ENCODE measurements at places on chromosomes 16 and 17.
A peak's percentile ranks its signal among the peaks of the same experiment; 100 is the strongest.

- DNase-seq = no peak
Observed at GRCh38 chr16:88282564-88283395, 100.0 kb upstream of the ZNF469 start.

DNA sequence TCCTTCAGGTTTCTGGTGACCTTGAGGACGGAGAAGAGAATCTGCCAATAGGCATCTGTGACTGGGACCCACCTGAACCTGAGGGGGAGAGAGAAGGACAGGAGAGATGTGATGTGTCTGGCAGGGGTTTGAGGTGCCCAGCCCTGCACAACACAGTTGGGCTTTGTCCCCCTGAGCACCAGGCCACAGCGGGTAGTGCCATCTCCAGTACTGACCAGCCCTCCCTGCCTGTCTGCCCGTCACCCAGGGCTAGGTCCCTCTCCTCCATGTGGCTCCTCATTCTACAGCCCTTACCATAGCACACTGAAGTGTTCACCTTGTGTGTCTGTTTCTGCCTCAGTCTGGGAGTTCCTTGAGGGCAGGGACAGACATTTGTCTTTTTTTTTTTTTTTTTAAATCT is 30.8 kb downstream of the NLRP1 start:
- no peak for DNase-seq

DNA sequence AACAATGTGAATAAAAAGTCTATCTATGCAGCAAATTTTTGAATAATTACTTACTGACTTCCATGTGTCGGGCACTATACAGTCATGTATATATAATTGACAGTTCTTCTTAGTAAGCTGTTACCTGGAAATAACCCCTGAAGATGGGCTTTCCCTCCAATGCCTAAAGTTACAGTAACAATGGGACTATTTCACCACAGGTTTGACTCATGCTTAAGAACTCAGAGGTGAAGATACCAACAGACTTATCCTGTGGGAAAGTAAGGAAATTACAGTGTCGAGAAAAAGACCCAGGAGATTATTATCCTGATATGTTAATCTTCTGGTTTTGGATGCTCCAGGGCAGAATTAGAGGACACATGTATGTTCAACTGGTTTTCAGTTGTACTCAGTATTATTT is 601.5 kb upstream of the SOX9 start:
- no peak for DNase-seq

DNA sequence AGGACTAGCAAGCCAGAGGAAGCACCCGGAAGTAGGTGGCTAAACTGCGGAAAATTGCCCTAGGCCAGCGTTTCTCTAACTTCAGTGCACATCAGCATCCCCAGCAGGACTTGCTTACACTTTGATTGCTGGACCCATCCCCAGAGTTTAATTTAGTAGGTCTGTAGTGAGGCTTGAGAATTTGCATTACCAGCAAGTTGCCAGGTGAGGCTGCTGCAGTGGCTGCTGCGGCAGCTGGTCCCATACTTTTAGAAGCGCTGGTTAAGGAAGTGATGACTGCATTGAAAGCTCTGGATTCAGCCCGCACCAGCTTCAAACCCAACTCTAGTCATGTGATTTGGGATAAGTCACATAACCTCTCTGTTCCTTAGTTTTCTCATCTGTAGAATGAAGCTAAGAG is 4.2 kb downstream of the EEF2K start:
- DNase-seq = no peak

DNA sequence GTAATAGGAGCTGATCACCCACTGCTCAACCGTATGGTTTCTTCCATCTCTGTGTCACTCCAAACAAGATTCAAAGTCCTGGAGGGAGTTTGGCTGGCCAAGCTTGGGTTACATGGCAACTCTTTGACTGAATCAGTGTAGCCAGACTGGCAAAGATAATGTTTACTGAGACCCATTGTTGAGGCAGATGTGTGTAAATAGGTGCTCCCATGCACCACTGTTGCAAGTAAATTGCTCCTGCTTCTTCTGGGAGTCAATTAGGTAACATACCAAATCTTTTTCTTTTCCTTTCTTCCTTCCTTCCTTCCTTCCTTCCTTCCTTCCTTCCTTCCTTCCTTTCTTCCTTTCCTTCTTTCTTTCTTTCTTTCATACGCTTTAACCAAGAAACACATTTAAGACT is 86.3 kb upstream of the DHX40 start:
- no peak for DNase-seq

DNA sequence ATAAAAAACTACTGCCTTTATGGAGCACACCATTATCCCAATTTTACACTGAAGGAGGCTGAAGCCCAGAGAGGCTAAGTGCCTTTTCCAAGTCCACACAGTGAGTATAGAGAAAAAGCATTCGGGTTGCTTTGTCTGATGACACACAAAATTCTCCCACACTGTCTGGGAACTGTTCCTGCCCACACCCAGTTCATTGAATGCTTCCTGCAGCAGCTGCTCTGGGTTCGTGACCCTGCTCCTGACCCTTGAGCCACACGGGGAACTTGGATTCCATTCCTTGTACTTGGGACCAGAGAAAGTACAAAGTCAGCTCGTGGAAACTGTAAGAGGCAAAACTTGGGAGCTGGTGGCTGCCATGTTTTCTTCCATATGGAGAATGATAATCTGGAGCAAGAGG is 57.9 kb downstream of the AKAP1 start:
- no peak for DNase-seq

DNA sequence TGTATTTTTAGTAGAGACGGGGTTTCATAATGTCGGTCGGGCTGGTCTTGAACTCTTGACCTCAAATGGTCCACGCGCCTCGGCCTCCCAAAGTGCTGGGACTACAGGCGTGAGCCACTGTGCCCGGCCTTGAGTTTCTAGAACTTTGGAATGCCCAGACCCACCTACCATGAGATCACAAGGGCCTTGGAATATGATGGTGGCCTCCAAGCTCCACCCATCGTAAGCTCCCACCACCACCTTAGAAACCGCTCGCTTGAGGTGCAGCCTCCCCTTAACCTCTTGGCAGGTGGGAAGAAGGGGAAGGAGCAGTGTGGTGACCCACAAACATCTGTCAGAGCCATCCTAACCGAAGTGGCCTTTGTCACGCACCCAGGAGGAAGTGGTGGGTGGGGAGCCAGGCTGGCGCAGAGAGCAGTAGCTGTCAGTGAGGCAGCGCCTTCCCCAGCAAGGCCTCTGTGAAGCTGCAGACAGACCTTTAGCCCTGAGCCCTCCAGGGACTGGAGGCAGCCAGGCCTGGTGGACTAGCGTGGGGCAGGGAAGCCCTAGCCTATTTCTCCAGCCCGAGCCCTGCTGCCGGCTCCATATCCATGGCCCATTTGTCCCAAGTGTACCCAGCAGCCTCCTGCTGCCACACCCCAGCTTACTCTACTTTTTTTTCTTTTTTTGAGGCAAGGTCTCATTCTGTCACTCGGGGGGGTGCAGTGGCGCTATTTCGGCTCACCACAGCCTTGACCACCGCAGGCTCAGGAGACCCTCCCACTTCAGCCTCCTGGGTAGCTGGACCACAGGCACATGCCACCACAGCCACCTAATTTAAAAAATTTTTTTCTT is 13.1 kb upstream of the SEPHS2 start:
- peak; percentile 63 for DNase-seq

- no peak for DNase-seq
Observed at GRCh38 chr17:28030386-28030785, 12.1 kb upstream of the NLK start.

- DNase-seq = no peak
Observed at GRCh38 chr16:2335286-2335895, 5.1 kb downstream of the ABCA3 start.

DNA sequence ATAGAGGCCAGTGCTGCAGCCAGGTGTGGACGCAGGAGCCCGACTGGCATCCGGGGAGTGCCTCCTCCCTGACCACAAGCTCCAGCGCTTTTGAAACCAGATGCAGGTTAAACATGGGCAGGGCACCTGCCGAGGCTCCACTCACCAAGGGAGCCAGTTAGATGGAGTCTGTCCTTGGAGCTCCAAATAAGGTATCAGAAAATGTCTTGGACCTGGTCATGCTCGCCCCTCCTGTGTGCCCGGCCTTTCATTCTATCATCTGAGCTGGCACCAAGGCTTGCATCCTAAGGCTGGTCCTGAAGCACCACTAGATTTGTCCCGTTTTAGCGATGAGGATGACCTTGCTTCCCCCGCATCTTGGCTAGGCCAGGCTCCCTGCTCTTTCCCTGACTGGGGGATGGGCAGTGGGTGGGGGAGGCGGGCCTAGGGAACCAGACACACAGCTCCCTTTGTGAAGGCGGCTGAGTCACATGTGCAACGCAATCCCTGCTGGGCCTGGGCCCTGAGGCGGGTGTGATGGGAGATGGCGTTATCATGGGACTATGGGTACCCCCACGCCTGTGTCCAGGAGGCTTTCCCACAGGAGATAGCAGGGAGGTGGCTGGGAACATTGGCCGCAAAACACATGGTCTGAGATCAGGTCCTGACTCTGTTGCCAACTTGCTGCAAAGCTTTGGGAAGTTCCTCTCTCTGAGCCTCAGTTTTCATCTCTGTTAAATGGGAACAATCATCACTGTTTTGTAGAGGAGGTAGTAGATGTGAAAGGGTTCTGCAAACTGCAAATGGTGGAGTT is 5.0 kb upstream of the ADGRG1 start:
- no peak for DNase-seq

GRCh38 chr16:66440970-66441369 is 13.9 kb downstream of the BEAN1 start:
- no peak for DNase-seq

DNA sequence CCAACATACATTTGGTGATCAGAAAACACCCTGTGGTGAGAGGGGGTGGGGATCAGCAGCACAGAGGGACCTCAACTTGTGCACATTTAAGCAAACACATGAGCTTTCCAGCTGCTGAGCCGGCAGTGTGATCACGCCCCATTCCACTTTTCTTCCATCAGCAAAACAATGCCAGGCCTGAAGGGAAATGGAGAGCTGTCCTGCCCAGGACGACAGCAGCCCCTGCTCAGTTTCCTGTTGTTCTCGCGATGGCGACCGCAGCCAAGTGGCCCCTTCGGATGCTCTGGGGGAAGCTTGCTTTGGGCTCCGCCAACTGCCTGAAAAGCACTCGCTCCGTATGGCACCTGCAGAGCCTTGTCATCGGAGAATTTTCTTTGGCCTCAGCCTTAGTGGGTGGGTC is 272.3 kb downstream of the FOXL1 start:
- no peak for DNase-seq

GRCh38 chr17:51375771-51376170 is 115.4 kb downstream of the UTP18 start:
- DNase-seq = no peak

- DNase-seq = no peak
Observed at GRCh38 chr16:6499413-6499812, 833.2 kb upstream of the RBFOX1 start.

GRCh38 chr16:11706180-11706742 is 36.4 kb downstream of the TXNDC11 start:
- no peak for DNase-seq

DNA sequence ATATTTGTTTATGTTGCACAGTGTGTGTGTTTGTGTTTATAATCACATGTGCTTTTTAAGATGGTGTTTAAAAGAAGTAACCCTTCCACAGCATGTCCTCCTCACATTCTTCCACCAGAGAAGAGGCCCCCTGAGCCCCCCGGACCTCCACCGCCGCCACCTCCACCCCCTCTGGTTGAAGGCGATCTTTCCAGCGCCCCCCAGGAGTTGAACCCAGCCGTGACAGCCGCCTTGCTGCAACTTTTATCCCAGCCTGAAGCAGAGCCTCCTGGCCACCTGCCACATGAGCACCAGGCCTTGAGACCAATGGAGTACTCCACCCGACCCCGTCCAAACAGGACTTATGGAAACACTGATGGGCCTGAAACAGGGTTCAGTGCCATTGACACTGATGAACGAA is 69.2 kb downstream of the CDK12 start:
- DNase-seq = no peak

DNA sequence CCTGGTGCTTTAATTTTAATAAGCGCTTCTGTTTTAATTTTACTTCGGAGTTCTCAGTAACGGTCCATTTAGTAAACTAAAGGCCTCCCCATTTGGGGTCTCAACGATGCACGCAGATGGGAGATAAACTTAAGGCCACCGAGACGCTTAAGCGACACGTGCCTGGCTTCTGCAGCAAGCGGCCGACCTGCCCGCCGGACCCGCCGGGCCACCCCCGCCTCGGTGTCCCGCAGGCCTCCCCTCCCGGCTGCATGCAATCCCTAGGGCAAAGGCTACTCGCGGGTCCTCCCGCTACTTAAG is 592 bp downstream of the GCSH start:
- DNase-seq = no peak

GRCh38 chr17:63311416-63311937 is 134.6 kb downstream of the CYB561 start:
- no peak for DNase-seq

DNA sequence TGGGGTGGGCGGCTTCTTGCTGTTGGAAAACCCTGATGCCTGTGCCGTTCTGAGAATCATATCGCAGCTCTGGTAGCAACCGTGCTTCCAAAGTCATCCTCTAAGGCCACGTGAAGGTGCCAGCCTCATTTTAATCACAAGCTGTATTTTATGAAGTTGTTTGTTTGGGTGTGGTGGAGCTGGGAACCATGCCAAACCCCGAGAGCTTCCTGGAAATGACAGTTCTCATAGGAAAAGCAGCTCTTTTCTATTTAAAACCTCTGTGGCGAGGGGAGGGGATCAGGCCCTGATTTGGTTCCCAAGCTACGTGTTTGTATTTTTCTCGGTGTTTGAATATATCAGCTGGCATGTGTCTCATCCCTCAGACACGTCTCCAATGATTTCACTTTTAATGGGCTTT is 21.7 kb downstream of the KNOP1 start:
- DNase-seq = no peak

- no peak for DNase-seq
Observed at GRCh38 chr17:5011928-5012327, 14.2 kb downstream of the KIF1C start.

- DNase-seq = no peak
Observed at GRCh38 chr17:65441053-65441605, 120.3 kb downstream of the AXIN2 start.

- peak; percentile 83 for DNase-seq
Observed at GRCh38 chr16:740764-741505, at the start of gene CIAO3. CIAO3 (minus strand) TSS chr16:740997; CDS start chr16:740985, 12 bp downstream.

- DNase-seq = no peak
Observed at GRCh38 chr17:2888326-2888725, 92.1 kb downstream of the RAP1GAP2 start.

DNA sequence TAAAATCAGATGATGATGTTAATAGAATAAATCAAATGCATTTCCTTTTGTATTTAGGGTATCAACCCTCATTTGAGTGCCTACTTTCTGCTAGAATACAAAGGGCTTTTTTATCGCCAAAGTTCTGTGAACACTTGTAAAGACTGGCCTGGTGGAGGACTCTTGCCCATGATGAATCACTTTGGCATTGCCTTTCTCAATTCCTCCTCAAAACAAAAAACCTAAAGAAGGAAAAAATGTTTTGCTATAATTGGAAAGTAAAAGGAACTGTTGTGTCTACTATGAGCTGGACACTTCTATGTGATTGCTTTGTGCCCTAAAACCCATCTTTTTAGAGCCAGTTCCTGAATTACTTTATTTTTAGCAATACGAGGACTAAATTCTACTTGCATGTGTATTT is 13.0 kb upstream of the DHRS11 start:
- no peak for DNase-seq

GRCh38 chr17:81254955-81255717 is 16.0 kb downstream of the NDUFAF8 start:
- DNase-seq = no peak

Measured in activated CD4-positive, CD25-positive, alpha-beta regulatory T cell (primary cell).